Left lung (tissue), 14 donors: ENCODE measurements at places on chromosomes 5 and 9.

DNA sequence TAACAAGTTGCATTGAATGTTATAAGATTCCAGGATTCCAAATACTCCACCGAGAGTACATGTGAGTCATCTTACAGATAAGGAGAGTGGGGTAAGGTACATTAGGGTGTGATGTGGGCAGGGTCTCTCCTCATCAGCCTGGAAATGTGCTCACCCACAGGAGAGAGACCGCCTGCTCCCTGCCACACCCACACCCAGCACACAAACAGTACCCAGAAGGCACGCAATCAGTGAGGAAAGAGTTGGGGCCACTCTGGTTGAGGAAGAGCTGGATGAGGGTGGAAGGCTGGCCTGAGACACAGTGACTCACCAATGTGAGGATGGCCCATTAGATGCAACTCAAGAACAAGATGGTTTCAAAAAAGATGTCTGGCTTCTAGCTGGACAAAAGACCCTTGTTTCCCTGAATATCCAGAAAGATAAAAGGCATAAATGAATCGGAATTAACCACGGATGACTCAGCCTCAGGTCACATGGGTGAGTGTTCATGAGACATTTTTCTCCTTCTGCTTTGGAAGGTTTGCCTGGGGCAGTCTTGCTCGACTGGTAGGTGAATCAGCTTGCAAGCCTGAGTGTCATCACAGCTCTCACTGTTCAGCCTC lies 51.1 kb upstream of the LHFPL2 start:
- no peak for DNase-seq

GRCh38 chr5:147784146-147784987 lies 1.8 kb upstream of the JAKMIP2 start:
- DNase-seq: peak; percentile 63

DNA sequence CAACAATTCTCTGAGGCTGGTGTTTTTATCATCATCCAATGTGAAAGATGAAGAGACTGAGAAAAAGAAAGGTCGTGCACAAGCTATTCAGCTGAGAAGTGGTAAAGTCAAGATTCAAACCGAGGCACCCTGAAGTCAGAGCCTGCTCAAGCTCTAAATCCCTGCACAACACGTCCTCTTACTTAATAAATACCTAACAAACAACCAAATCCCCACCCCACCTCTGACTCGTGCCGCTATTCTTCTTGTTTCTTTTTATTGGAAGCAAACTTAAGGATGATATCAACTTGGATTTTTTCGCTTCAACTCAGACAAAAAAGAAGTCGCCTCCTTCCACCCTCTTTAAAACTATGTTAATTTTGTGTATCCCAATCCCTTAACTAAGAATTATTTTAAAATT lies 140.2 kb downstream of the CEP120 start:
- DNase-seq: no peak

DNA sequence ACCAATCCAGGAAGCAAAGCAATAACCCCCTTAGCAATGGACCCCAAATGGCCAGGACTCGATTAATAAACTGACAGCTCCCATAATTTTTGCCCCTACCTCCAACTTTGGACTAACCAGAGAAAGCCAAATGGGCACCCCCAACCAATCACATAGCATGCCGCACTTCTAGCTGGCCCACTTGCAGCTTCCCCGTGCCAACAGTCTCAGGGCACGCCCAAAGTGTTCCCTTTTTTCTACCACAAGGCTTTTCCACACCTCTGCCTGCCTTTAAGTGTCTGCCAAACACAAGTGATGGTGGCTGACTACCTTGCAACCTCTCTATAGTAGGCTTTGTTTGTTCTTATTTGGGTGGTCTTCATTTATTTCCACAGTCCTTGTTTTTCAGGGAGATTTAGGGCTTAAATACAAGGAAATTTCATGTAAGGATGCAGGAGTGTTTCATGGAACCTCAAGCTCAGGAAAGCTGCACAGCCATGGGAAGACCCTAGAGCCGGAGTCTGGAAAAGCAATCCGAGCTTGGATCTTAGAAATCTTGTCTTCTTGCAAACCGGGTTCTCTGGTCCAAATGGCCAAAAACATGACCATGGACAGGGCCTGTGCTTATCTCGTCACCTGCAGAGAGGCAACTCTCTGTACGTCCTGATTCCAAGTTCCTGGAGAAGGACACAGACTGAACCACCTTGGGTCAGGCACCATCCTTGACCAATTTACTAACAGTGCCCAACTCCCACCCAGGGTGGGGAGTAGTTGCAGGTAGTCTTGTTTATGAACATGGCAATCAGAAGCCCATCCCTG lies 89.2 kb downstream of the THBS4 start:
- no peak for DNase-seq

DNA sequence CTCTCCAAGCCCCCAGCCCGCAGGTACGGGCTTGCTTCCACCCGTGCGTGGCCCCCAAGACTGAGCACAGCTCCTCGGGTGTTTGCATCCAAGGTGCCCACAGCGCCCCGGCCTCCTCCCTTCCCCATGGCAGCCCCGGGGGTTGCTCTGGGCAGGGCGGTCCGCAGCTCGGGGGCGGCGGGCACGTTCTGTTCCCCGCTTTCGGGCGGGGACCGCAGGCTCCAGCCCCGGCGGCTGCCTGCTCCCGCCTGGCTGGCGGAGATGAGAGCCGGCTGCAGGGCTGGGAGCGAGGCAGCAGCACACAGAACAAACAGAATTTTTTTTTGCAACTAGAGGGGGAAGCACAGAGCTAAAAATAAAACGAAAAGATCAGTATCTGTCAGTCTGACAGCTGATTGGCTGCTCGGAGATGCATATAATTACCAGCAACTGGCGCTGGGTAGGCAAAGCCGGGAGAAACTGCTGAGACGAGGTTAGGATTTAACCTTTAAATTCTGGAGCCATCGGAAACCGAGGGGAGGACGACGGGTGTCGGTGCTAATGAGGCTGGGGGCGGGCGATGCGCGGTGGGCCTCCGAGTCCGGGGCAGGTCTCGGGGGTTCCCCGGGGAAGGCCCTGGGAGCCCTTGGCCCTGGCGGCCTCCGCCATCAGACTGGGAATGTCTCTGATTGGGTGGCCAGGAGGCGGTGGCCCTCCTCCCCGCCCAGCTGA lies 142.7 kb upstream of the IER5L start:
- DNase-seq: peak; percentile 84

- no peak for DNase-seq
Measured at GRCh38 chr9:17761984-17762676, 183.3 kb downstream of the SH3GL2 start.

DNA sequence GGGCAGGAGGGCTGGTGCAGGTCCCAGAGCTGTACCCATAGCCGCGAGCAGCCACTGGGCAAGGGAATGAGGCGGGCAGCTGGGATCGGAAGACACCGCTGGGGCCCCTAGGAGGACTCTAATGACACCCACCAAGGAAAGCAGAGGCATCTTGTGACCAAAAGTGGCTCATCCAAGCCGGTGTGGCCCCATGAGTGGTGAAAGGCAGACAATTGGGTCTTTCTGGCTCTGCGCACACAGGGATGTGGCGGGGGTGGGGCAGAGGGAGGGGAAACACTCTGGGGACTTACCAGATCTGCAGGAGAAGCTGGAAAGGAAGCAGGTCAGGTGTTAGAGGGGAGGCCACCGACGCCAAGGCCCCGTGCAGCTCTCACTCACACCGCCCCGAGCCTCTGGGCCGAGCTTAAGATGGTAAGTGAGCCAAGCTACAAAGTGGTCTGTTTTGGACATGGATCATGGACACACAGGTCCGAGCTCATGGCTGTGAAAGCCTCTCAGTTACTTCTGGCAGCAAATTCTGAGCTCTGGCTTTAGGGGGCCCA lies 42.3 kb upstream of the SARDH start:
- no peak for DNase-seq

DNA sequence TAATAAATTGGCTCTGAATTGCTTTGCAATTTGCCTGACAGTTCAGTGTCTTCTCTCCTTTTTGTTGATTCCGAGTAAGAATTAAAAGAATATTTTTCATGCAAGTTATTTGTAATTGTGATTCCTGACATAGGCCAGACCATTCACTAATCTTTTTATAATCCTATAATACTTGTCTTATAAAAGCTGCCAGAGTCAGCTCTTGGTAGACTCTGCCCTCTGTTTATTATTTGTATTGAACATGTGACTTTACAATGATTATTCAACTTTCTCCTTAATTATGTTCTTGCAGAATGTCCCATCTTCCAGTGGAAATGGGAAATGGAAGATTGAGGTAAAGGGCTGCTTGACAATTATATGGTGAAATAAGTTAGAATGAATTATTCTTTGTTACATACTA lies 121.0 kb downstream of the SV2C start:
- DNase-seq: no peak

DNA sequence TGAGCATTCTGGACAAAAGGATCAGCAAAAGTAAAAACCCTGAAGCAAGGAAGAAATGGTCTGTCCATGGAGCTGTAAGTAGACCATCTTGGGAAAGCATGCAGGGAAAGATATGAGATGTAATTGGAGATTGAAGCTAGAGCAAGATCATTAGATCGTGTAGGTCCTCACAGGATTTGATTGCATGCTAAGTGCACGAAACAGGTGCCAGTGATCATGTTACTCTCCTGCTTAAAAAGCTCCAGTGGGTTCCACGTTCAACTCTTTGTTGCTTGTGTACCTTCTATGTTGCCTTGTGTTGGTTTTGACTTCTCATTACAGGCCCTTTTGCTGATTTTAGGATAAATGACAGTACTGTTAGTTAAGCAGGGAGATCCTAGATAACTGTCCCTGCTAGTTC lies 442.0 kb downstream of the DMRT2 start:
- no peak for DNase-seq

- DNase-seq: no peak
Measured at GRCh38 chr5:31692561-31693221, 53.8 kb downstream of the PDZD2 start.
